Fibroblast of upper back skin (primary cell): ENCODE measurements at places on chromosomes 5 and 9.

DNA sequence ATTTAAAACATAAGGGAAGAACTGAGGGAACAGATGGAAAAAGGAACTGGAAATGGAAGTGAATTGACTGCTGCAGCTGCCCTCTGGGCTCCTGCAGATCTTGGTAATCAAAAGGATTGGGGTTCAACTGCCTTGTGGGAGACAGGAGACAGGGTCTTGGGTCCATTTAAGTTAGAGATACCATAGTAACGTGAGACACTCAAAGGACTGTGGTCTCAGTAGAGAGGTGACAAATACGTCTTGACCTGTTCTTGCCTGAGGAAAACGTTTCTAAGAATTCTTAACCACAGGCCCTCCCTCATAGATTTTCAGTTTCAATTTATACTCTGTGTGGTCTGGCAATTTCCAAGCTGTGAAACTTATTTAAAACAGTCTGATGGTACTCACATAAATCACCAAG lies 100.8 kb upstream of the DHFR start:
- DNase-seq, result no peak

DNA sequence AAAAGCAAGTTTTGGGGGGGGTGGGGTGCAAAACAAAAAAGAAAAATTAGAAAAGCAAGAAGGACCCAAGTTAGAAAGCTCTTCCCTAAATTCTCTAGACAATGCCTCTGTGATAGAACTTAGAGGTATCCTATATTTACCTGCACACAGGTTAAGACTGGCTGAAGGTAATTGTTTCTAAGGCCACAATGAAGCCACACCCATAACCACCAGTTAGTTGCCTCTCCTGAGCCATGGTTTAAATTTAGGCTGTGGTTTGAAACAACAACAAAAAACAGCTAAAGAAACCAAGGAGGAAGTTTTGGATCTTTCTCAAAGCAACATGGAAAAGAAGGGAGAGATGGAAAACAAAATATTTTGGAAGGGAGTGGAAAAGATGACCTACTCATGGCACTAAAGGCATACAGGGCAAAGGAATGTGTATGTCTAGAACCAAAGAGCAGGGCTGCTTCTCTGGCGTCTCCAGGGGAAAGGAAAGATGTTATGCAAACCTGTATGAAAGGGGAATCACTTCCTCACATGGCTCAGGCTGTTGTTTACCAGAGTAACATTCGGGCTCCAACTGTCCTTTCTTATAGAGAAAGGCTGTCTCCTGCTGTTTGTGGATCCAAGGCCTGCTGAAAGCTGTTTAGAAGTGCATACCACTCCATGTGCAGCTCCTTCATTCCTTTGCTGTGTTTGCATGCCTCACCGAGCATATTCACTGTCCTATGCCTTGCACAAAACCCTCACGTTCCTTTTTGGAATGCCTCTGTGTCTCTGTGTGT lies 408.9 kb upstream of the MPDZ start:
- peak; percentile 17 for DNase-seq

DNA sequence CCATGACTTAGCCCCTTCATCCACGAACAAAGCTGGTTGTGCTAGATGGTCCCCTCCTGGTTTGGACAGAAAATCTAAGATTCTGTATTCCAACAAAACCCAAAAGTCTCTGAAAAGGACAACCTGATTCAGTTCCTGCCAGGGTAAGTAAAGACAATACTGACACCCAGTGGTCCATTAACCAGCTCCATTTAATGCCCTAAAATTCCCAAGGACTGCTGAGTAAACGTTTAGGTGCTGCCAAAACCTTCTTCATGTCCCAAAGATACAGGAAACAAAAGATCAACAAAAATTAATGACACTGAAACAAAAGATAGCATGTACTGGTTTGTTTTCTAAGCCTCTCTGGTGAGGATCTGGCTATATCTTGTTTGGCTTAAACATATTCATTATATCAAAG lies 25.3 kb upstream of the PPP1R2B start:
- DNase-seq, result peak; percentile 63

GRCh38 chr5:120452471-120452870 lies 11.6 kb upstream of the PRR16 start:
- no peak for DNase-seq

GRCh38 chr5:149069711-149070110 lies 6.8 kb upstream of the SH3TC2 start:
- no peak for DNase-seq

DNA sequence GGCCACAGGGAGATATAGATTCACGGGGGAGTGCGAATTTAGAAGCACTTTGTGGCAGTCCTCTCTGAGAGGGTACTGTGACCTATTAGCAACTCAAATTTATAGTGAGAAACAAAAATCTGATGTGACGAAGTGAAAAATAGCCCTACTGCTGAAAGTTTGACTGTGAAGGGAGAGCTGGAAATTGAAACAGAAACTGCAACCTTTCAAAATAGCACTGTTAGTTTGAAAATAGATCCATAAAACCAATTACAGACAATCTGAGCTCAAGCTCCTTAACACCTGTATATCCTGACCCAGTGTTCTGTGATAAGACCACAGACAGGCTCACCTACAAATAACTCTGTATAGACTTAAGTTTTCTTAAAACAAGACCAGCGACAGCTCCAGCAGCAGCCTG lies 420.1 kb downstream of the IRX1 start:
- DNase-seq, result no peak

- no peak for DNase-seq
Observed at GRCh38 chr9:83456226-83456625, 82.0 kb downstream of the FRMD3 start.

GRCh38 chr9:113516840-113517577 lies 53.5 kb downstream of the RGS3 start:
- DNase-seq, result peak; percentile 46

DNA sequence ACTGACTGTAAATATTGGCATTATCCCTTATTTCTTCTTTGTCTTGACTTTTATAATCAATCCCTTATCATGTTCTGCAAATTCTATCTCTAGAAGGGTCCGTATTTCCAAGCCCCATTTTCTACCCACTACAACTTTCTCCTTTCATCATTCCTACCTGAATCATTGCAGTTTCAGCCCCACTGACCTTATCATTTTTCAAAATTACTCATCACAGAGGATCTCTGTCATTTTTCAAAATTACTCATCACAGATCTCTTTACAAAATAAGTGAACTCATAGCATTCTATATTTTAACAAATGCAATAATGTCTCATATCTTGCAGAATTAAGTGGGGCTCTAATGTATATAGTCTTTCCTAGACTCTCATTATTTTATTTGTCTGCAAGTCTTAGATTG lies 256.9 kb upstream of the COX7C start:
- no peak for DNase-seq

GRCh38 chr5:3179220-3179619 lies 416.4 kb upstream of the IRX1 start:
- no peak for DNase-seq

- DNase-seq, result peak; percentile 28
Observed at GRCh38 chr5:157989296-157989695, 130.4 kb upstream of the CLINT1 start.

DNA sequence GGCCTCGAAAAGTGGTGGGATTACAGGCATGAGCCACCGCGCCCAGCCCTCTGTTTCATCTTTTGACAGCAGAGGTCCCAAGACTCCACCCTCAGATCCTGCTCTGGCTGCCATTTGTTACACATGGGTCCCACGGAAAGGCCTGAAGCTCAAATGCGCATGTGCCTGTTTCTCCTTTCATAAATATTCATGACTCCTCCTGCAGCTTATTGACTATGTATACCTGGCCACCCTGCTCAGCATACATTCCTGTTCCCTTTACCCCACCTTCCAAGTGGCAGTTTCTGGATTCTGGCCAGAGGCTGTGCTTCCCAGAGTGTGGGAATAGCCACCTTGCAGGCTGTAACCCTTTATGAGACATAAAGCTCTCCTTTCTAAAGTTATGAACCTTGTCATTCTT lies 46.5 kb downstream of the AUH start:
- no peak for DNase-seq

- peak; percentile 87 for DNase-seq
Observed at GRCh38 chr9:113953531-113953930, 77.4 kb downstream of the ZNF618 start.

DNA sequence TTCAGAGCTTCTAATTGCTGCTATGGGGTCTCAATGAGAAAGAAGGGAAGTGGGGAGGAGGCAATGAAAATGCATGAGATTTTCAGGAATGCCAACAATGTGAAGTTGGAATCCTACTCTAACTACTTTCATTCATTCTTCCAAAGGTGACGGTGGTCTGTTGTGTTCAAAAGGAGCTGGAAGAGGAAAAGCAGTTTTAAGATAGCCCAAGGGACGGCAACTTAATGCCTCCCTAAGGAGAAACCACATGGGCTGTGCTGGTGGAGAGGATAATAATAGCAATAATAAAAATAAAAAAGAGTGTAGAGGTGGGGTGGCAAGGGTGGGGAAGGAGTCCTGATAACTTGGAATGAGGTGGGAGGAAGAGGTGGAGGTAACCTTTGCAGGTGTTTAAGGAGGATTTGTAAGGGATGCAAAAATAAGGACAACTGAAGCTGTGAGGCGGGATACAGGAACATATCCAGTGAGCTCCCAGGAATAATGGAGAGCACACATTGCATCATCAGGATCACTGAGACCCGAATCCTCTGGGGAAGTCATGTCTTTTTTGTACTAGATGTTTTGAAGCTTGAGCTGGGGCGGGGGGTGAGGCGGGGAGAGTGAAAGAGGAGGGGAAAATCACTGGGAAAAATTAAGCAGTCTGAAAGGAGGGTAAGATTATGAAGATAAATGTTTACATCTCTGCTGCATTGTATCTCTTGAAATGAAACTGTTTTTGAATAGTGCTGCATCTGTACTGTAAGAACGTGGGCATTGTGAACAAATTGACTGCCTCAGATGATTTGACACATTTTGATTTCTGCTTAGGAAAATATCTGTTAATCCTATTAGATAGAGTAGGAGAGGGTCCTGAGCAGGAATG lies 120.1 kb upstream of the TMEM161B start:
- DNase-seq, result no peak

DNA sequence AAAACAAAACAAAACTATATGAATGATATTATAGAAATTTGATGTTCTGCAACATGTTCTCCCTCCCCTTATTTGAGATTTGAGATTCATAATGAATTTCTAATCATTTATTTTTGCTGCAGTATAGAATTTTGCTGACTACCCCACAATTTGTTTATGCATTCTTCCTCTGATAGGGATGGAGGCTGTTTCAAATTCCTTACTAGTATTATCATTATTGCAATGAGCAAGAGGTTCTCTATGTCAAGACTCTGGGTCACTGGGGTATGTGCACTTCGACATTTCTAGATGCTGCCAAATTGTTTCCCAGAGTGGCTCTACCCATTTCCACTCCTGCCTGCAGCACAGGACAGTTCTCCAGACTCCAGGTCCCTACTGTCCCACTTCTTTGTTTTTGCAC lies 54.9 kb upstream of the DAB2IP start:
- peak; percentile 8 for DNase-seq

GRCh38 chr9:94720846-94721549 lies 5.5 kb upstream of the AOPEP start:
- no peak for DNase-seq

DNA sequence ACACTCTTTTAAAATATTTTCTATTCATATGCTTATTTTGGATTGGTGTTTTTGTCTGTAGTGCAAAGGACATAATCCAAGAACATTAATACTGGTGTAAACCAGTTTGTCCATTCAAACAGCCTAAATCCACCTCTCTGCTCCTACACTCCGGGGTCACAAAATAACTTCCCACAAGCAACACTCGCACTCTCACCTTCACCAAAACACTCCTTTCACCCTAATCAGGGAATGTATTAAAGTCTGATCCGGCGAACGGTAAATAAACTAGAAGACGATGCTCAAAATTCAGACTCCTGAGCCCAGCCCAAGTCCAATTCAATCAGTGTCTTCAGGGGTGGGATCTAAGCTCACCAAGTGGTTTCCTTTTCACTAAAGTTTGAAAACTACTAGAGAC lies 649 bp downstream of the AP3B1 start:
- no peak for DNase-seq

DNA sequence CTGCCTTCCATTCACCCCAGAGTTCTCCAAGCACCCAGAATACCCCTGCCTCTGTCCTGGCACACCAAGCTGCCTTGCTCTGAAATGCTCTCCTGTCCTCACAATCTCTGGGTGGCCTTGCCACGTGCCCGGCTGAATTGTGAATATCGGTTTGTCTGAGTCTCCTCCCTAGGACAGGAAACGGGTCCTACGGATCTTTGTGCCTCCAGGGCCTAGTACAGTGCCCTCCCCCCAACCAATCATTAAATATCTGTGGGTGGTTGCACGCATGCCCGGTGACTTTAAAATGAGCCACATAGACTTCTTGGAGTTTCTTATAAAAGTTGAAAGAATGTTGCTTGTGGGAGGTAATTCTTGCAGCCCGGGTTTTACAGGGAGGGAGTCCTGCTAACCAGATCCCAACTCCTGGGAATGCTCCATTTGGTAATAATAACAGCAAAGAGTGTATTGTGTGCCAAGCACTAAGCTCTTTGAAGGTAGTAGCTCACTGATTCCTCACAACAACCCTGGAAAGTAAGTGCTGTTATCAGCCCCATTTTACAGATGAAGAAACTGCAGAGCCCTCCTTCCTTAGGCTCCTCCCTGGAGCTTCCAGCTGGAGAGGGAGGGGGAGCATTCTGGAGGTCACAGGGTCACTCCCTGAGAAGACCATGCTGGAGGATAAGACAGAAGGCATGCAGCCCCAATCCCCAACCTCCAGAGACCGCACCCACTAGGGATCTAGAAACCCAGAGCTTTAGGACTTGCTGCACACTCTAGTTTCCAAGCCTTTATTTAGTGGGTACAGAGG lies 23.4 kb downstream of the URM1 start:
- no peak for DNase-seq

DNA sequence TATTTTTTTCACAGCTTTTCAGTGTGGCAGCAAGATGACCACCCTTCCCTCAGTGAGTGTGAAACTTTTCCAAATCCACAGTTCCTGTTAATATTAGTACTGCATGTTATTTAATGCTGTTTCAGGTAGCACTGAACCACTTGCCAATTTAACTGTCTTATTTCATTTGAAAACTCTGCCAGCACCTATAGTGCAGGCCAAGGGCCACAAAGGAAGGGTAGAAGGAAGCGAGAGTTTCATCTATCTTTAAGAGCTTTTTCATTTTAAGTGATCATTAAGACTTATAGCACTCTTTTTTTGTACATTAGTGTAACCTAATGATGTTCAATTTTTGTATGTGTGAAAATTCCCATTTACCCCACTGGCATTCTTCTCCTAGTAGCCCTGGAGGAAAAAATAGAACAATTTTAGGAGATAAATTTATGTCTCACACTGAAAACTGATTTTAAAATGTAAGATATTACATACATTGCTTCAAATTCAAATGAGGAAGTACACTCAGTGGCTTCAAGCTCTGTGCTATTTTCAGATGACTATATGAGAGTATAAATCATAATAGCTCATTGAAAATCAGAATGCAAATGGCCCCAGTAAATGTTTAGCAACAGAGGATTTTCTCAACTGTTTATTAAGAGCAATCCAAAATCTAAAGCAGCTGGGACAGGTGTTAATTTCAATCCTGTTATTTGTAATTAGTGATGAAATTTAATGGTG lies 820.5 kb downstream of the PTPRD start:
- DNase-seq, result no peak

GRCh38 chr9:126291925-126292324 lies 34.7 kb upstream of the MVB12B start:
- DNase-seq, result no peak

- DNase-seq, result no peak
Observed at GRCh38 chr9:96436063-96436455, 13.9 kb upstream of the HABP4 start.
